Activated T-helper 1 cell treated with anti-CD3 and anti-CD28 coated beads, Interleukin-2, amount 50 U/mL, for 16 hours (primary cell): ENCODE measurements at places on chromosomes 13 and 19.

DNA sequence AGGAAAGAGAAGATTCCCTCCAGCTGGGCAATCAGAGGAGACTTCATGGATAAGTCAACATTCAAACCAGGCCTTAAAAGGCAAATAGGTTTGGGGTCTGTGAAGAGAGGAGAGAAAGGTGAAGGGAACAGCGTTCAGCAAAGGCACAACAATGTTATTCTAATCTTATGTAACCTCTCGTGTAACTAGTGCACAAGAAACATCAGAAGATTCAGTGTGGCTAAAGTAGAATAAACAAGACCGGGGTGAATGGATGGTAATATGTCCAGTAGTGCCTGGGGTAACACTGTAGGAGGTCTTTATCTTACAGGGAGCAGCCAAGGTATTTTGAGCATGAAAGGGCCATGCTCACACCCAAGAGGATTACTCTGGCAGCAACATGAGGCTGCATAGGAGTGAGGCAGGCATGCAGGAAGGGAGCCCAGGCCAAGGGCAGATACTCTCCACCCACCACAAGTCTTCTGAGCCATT lies 24.1 kb downstream of the LHFPL6 start:
- no peak for DNase-seq

DNA sequence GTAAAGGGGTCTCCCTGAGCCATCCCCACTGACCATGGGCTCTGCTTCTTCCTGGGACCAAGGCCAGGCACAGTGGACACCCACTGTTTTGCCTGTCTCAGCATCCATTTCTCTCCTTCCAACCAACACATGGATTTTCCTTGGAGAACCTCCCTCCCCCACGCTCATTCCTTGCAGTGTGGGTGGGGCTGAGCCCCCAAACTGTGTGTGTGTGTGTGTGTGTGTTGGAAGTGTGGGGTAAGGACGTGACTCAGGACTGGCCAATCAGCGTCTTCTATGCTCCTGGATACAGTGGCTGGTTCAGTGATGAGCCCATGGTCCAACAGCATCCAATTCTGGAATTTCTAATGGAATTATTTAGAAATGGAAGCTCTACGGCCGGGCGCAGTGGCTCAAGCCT lies 18.7 kb downstream of the CEBPA start:
- no peak for DNase-seq

DNA sequence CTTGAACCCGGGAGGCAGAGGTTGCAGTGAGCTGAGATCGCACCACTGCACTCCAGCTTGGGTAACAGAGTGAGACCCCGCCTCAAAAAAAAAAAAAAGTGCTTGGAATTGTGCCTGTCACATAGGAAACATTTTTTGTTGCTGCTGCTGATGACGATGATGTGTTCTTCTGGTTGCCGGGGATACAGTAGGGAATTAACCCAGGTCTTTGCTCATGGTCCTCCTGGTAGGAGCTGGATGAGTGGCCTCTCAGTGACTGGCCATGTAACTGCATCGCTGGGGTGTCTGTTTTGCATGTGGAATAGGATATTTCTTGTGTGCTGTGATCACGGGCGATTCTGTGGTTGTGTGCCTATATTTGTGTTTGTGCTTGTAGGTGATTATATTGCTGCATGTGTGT lies 4.7 kb upstream of the CNFN start:
- no peak for DNase-seq

DNA sequence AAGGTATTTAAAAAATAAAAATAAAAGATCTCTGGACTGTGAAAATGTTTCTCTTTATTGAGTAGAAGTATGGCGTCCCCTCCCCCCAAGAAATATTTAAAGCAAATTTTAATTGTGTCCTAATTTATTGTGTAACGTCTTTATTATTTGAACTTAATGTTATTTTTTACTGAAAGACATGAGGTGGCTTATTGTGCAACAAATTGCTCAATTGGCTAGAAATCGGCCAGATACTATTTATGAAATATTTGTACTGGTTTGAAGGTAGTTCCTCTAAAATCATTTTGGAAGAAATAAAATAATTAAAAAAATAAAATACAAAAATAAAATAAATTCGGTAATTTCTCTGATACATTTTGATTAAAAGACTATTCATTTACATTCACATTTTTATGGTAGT lies 162.3 kb downstream of the DACH1 start:
- no peak for DNase-seq

GRCh38 chr19:40159744-40160143 lies 31.5 kb upstream of the MAP3K10 start:
- no peak for DNase-seq

DNA sequence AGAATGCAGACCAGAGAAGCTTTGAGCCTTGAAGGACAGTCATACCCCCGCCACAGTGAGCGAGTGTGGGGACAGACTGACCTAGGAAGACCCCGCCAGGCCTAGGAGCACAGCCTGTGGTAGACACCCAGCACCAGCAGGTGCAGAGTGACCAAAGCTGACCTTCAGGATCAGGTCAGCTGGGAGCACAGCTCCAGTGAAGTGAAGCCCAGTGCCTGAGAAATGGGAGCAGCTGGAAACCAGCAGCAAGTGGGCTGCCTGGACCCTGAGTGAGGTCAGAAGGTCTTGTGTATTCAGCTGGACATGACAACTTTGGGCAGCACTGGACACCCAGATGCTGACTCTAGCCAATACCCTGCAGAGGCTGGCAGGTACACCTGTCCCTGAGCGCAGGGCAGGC lies 268.9 kb downstream of the TEX29 start:
- DNase-seq = no peak

- no peak for DNase-seq
These were observed 20.8 kb upstream of the ASF1B start for GRCh38 chr19:14156971-14157717.

DNA sequence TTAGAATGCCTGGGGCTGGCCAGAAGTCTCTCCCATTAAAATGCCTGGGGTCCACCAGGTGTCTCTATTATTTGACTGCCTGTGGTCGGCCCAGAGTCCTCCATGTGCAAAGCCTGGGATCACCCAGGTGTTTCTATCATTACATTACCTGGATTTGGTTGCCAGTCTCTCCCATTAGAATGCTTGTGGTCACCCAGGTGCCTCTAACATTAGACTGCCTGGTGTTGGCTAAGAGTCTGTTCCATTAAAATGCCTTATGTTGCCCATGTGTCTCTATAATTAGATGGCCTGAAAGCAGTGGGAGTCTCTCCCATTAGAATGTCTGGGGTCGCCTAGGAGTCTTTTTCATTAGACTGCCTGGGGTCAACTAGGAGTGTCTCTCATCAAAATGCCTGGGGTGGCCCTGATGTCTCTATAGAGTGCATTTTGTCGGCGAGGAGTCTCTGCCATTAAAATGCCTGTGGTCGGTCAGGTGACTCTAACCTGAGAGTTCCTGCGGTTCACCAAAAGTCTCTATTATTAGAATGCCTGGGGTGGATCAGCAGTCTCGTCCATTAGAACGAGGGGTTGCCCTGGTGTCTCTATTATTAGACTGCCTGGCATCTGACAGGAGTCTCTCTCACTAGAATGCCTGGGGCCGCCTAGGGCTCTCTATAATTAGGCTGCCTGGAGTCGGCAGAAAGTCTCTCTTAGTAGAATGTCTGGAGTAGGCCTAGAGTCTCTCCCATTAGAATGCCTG lies 1540.5 kb downstream of the UQCRFS1 start:
- DNase-seq = no peak

DNA sequence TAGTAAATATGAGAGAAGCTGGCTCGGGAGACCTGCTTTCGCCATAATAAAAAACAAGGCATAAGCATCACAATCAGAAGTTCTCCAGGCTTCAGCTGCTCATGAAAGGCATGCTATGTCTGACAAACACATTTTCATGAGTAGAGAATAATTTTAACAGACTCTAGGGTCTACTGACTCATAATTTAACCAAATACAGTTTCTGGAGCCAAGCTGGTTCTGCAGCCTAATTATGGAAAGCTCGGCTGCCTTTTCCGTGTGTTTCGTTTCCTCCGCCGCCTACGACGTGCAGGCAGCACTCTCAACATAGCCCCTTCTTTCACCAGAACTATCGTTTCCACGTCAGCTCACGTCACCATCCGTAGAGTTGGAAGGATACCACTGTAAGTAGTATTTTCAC lies 5.7 kb downstream of the MCF2L start:
- DNase-seq = no peak

- no peak for DNase-seq
These were observed 7.3 kb upstream of the F7 start for GRCh38 chr13:113098162-113098732.

GRCh38 chr19:4313847-4314490 lies 9.6 kb downstream of the FSD1 start:
- DNase-seq = no peak

- no peak for DNase-seq
These were observed 2.0 kb downstream of the CGB3 start for GRCh38 chr19:49022116-49022515.

GRCh38 chr19:14337510-14337909 lies 43.7 kb upstream of the ADGRE5 start:
- no peak for DNase-seq

- DNase-seq = no peak
These were observed 9.4 kb upstream of the CYP4F22 start for GRCh38 chr19:15498910-15499309.

DNA sequence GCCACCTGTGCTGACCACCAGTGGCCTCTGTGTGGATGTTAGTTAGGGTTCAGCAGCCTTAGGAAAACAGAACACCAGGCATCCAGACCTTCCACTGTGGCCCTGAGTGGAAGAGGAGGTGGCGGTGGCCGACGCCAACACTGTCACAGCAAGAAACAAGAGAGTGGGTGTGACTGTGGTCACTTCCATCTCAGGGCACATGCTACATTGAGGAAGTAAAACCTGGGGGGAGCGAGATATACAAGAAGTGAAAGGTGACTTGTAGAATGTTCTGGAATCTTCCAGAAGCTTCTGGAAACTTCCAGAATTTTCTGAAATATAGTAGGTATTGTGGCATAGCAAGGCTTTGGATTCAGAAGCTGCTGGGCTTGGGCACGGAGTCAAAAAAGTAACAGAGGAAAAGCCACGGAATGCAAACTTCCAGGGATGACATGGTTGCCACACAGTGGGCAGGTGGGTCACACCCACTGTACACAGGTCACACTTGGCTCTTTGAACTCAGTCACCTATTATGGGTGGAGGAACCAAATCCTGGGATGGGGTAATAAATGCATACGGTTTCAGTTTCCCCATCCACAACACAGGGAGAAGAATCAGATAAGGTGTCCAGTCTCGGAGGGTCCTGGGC lies 24.3 kb downstream of the GNG7 start:
- no peak for DNase-seq

GRCh38 chr13:31369213-31369612 lies 169.4 kb downstream of the B3GLCT start:
- no peak for DNase-seq

GRCh38 chr19:18601875-18602274 lies 4.7 kb downstream of the CRLF1 start:
- DNase-seq = no peak

GRCh38 chr19:10742476-10742875 lies 24.6 kb downstream of the DNM2 start:
- no peak for DNase-seq

- no peak for DNase-seq
These were observed 2541.1 kb downstream of the PCDH9 start for GRCh38 chr13:64688893-64689677.

- no peak for DNase-seq
These were observed 1137.7 kb downstream of the UQCRFS1 start for GRCh38 chr19:28075229-28075628.

GRCh38 chr19:50417111-50418081 lies 1.3 kb upstream of the SPIB start:
- DNase-seq = no peak

GRCh38 chr13:31088826-31089420 lies 72.8 kb downstream of the HSPH1 start:
- no peak for DNase-seq

DNA sequence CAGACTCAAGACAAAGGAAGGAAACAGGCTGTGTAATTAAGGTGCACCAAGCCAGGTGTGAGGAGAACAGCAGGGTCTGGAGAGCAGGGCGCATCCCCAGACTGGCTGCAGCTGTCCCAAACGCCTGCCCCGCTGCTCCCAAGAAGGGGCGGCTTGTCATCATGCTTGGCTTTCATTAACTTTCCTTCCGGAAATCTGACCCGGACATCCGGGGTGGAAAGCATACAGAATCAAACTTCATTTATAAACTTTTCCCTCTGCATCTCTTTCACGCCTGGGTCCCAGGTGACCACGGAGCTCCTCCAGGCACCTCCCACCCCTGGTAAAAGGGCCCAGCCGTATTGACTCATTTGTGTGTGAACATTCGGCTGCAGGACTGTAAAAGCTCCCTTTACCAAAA lies 31.7 kb downstream of the TSHZ3 start:
- no peak for DNase-seq

DNA sequence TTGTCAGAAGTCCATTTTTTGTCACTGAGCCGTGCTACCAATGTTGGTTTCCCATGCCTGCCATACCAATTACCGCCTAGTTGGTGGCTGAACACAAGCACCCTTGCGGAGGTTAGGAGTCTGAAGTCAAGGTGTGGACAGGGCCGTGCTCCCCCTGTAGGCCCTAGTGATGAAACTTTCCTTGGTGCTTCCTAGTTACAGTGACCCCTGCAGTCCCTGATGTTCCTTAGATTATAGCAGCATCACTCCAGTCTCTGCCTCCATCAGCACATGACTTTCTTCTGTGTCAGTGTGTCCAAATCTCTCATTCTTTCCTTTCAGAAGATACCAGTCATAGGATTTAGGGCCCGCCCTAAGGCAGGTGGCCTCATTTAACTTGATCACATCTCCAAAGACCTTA lies 99.0 kb downstream of the MYO16 start:
- no peak for DNase-seq

GRCh38 chr13:74187564-74187963 lies 53.4 kb upstream of the KLF12 start:
- DNase-seq = no peak

DNA sequence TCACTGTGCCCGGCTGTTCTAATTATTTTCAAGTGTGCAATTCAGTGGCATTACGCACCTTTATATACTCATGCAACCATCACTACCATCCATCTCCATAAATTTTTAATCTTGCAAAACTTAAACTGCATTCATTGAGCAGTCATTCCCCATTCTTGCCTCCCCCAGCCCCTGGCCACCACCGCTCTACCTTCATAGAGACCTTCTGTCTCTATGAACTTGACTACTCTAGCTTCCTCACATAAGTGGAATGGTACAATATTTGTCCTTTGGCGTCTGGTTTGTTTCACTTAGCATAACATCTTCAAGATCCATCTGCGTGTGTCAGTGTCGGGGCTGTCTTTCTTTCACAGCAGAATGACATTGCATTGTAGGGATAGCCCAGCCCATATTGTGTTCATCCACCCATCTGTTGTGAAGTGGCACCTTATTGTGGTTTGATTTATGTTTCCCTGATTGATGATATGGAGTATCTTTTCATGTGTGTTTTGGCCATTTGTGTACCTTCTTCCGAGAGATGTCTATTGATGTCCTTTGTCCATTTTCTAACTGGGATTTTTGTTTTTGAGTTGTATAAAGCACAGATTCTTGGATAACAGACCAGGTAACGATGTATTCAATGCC lies 64.8 kb upstream of the FLT1 start:
- no peak for DNase-seq

DNA sequence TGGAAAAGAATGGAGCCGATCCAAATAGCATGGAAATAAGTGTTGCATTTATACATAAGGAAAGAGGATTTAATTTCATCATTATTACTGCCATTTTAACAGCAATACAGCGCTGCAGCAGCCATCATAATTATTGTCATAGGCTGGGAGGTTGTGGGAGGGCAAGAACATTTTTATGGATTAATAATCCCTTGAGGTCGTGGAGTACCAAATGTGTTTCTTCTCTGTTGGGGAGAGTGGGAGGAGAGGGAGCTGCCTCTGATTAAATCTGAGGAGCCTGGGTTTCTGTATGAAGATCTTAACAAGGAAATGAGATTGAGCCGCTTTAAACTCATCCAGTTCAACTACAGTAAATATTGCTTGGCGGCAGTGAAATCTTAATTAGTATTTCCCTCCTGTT lies 805.9 kb downstream of the PCDH17 start:
- DNase-seq = no peak

GRCh38 chr13:26382835-26383234 lies 128.9 kb downstream of the CDK8 start:
- DNase-seq = no peak
